ENCODE measurements at places on chromosomes 16 and 17.

- no peak for DNase-seq
- no peaks in the 10 kb centered on the region for H3K36me3 ChIP-seq
- no peak overlapping the region for H3K27ac ChIP-seq
- H3K4me3 ChIP-seq = no peak overlapping the region
These were observed 151.1 kb downstream of the ITFG1 start for GRCh38 chr16:47309581-47310312.

DNA sequence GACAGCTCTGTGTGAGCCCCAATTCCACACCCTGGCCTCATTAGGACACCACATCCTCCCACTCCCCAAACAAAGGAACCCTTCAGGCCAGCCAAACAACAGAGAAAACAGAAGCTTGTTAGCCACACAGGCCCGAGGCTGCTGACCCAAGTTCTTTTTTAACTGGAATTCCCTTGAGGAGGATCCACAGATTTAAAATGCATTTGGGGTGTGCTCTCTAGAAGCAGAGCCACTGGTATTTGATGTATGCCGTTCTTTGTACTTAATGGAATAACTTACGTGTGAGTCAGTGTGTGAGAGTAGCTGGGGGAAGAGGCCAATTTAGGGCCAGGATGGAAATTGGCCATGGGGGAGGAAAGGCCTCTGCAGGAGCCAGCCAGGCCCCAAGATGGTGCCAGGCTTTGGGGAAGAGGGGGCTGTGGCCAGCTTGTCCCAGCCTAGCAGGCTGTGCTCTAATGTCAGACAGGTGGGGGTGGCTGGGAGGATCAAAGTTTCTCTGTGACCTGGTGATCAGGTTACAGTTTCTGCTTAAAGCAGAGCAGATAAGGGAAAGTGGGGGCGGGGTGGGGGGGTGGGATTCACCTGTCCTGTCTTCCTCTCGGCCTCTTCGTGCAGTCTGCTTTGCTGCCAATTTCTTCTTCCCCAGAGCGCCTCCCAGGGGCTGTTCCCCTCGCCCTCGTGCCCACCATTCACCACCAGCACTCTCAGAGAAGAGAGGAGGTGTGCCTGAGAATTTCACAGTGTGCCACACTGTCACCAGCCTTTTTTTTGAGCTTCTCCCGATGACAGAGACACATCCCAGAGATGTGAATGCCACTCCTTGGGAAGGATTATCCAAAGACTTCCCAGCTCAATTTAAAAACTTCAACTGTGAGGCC is 50.8 kb downstream of the TOM1L2 start:
- DNase-seq = no peak
- H3K27me3 ChIP-seq = no peaks in the 10 kb centered on the region
- peak overlapping the region; percentile 69 for H3K27ac ChIP-seq

DNA sequence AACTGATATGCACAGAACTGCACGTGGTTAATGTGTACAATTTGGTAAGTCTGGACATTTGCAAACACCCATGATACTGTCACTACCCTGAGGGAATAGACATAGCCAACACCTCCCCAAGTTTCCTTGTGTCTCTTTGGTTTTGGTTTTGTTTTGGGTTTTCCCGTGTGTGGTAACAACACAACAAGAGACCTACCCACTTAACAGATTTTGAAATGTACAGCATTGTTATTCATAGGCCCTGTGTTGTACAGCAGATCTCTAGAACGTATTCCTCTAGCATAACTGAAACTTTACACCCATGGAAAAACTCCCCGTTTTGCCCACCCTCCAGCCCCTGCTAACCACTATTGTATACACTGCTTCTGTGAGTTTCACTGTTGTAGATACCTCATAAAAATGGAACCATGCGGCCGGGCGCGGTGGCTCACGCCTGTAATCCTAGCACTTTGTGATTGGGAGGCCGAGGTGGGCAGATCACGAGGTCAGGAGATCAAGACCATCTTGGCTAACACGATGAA is 76.3 kb upstream of the TBC1D3K start:
- no peaks in the 10 kb centered on the region for H3K36me3 ChIP-seq
- H3K4me3 ChIP-seq = no peak overlapping the region
- DNase-seq = no peak
- H3K4me1 ChIP-seq = no peaks in the 10 kb centered on the region
- no peaks in the 10 kb centered on the region for H3K27me3 ChIP-seq

DNA sequence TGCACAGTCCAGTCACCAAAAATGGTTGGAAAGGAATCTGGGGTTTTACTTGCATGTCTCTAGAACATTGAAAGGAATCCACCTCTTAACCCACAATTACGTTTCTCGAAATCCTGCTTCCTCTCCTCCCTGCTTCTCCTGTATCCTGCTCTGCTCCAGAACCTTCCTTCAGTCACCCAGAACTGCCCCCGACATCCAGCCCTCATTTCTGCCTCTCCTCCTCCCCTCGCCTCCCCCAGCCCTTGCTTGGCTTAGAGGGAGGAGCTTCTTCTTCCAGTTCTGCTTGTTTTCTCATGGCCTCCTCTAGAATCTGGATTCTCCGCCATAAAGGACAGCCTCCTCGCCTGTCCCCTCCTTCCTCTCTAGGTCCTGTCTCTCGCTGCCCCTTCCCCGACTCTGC is 48.3 kb downstream of the ZDHHC7 start:
- H3K4me1 ChIP-seq = no peaks in the 10 kb centered on the region
- H3K4me3 ChIP-seq = no peak overlapping the region
- DNase-seq = no peak
- no peak overlapping the region for H3K27ac ChIP-seq
- H3K27me3 ChIP-seq = no peaks in the 10 kb centered on the region

Data from vagina (tissue), 2 donors.